ENCODE measurements at places on chromosomes 1 and 21.
A peak's percentile ranks its signal among the peaks of the same experiment; 100 is the strongest.

GRCh38 chr1:204773246-204773645, 87.7 kb upstream of the LRRN2 start:
- H3K4me3 ChIP-seq: no peak overlapping the region
- no peak overlapping the region for H3K27ac ChIP-seq
- no peaks in the 10 kb centered on the region for H3K4me1 ChIP-seq
- DNase-seq: no peak
- peaks cover 41% of the 10 kb centered on the region for H3K27me3 ChIP-seq
- no peaks in the 10 kb centered on the region for H3K36me3 ChIP-seq

DNA sequence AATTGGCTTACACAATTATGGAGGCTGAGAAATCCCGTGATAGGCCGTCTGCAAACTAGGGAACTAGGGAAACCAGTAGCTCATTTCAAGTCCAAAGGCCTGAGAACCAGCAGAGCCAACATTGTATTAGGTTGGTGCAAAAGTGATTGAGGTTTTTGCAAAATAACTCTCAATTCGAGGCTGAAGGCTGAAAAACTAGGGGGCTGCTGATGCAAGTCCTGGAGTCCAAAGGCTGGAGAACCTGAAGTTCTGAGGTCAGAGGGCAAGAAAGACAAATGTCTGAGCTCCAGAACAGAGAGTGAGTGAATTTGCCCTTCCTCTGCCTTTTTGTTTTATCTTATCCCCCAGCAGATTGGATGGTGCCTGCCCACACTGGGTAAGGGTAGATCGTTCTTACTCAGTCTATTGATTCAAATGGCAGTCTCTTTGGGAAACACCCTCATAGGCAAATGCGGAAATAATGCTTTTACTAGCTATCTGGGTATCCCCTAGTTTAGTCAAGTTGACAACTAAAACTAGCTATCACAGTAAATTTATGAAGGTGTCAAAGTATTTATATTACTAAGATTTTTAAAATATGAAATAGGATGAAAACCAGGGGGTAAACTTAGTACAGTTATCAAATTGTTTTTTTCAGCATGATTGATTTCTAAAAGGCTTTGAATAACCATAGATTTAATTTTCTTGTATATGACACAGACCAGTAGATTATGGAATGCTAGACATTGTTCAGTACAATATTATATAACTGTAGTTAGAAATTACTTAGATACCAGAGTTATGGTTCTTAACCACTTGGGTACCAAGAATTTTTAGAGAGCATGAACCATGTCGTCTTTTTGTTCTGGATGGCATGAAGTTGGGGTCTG, 15.4 kb downstream of the RABGAP1L start:
- no peak overlapping the region for H3K27ac ChIP-seq
- no peaks in the 10 kb centered on the region for H3K27me3 ChIP-seq
- no peak for DNase-seq
- H3K36me3 ChIP-seq: no peaks in the 10 kb centered on the region
- H3K4me3 ChIP-seq: no peak overlapping the region
- no peaks in the 10 kb centered on the region for H3K4me1 ChIP-seq

DNA sequence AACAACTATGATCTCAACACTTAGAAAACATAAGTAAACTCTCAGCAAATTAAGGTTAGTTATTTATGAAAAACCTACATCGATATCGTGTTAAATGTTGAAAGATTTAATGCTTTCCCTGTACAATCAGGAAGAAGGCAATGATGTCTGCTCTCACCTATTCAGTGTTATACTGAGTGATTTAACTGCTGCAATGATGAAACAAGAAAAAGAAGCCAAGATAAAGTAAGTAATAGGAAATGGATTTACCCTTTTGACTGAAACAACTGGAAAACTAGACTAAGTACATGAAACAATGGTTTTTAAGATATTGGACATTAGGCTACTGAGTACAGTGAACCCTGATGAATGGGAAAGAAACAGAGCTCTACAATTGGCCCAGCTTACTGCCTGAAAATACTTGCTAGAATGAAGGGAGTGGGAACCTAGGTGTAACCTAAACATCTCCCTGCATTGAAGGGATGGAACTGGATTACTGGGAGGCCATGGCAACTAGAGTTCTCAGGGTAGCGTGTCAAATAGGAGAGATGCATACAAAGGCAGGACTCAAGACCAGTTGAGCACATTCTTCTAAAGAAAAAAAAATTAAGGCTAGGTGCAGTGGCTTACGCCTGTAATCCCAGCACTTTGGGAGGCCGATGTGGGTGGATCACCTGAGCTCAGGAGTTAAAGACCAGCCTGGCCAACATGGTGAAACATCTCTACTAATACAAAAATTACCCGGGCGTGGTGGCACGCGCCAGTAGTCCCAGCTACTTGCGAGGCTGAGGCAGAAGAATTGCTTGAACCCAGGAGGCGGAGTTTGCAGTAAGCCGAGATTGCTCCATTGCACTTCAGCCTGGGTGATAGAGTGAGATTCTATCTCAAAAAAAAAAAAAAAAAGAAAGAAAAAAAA, 37.3 kb downstream of the SNRPE start:
- no peak overlapping the region for H3K27ac ChIP-seq
- H3K36me3 ChIP-seq: no peaks in the 10 kb centered on the region
- no peaks in the 10 kb centered on the region for H3K27me3 ChIP-seq
- H3K4me3 ChIP-seq: no peak overlapping the region

- H3K4me3 ChIP-seq: no peak overlapping the region
- DNase-seq: no peak
- peaks cover 15% of the 10 kb centered on the region for H3K36me3 ChIP-seq
- H3K4me1 ChIP-seq: no peaks in the 10 kb centered on the region
- no peaks in the 10 kb centered on the region for H3K27me3 ChIP-seq
Measured at GRCh38 chr1:224256640-224257039, 73.3 kb downstream of the NVL start.

DNA sequence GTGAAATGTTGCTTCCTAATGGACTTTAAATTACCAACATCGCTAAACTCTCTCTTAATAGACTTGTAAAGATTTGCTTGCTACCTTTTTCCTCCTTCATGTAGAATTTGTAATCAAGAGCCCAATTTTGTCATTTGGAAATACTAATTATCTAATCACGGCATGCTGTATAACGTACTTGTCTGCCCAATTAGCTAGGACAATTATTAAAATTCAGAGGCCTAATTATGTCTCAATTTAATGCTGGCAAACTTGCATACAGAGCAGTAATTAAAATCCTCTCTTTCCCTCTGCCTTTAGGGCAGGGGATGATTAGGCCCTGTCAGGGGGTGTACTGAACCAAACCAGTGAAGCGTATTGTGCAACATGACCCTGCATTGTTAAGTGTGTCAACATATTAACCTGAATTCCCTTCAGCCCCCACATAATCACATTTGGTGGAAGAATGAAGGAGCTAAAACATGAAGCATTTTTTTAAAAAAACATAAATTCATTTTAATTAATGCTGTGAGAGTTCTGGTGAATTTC, 137.4 kb upstream of the BARHL2 start:
- H3K36me3 ChIP-seq: no peaks in the 10 kb centered on the region
- no peak overlapping the region for H3K27ac ChIP-seq
- H3K27me3 ChIP-seq: no peaks in the 10 kb centered on the region
- peaks cover 18% of the 10 kb centered on the region for H3K4me1 ChIP-seq

DNA sequence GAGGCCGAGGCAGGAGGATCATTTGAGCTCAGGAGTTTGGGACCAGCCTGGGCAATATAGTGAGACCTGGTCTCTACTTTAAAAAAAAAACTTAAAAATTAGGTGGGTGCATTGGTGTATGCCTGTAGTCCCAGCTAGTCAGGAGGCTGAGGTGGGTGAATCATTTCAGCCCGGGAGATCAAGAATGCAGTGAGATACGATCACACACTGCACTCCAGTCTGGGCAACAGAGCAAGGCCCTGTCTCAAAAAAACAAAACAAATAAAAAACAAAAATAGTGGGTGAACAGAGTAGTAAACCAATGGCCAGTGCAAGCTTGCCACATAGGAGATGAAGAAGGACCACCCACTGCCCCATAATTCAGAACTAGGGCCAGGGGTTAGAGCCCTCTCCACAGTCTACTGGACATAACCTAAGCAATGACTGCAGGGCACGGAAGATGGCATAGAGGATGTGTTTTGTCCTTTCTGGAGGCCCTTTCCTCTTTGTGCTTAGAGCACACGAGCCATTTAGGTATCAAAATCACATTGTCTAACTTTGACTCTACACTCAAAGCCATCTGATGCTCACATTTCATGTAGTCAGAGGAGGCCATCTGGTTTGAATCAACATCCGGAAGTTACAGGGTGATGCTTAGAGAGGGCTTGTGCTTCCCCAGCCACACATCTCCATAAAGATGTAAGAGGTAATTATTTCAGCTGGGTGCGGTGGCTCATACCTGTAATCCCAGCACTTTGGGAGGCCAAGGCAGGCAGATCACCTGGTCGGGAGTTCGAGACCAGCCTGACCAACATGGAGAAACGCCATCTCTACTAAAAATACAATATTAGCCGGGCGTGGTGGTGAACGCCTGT, 12.6 kb downstream of the CD2 start:
- no peak for DNase-seq
- H3K4me3 ChIP-seq: no peak overlapping the region
- no peaks in the 10 kb centered on the region for H3K36me3 ChIP-seq
- no peak overlapping the region for H3K27ac ChIP-seq
- H3K27me3 ChIP-seq: no peaks in the 10 kb centered on the region

GRCh38 chr1:150550222-150551050, 1.2 kb downstream of the ADAMTSL4 start:
- H3K36me3 ChIP-seq: peaks cover 12% of the 10 kb centered on the region
- peak overlapping the region; percentile 59 for H3K4me3 ChIP-seq
- no peak for DNase-seq
- peaks cover 44% of the 10 kb centered on the region for H3K4me1 ChIP-seq
- peak overlapping the region; percentile 97 for H3K27ac ChIP-seq
- no peaks in the 10 kb centered on the region for H3K27me3 ChIP-seq

- no peak overlapping the region for H3K4me3 ChIP-seq
- H3K27me3 ChIP-seq: no peaks in the 10 kb centered on the region
- peak; percentile 64 for DNase-seq
- no peaks in the 10 kb centered on the region for H3K36me3 ChIP-seq
- H3K27ac ChIP-seq: no peak overlapping the region
Measured at GRCh38 chr21:44838039-44838895, 20.4 kb upstream of the SUMO3 start.

- no peaks in the 10 kb centered on the region for H3K36me3 ChIP-seq
- no peak for DNase-seq
- peaks cover 11% of the 10 kb centered on the region for H3K4me1 ChIP-seq
- no peak overlapping the region for H3K4me3 ChIP-seq
- no peak overlapping the region for H3K27ac ChIP-seq
Measured at GRCh38 chr1:212070720-212071302, 35.3 kb downstream of the DTL start.

DNA sequence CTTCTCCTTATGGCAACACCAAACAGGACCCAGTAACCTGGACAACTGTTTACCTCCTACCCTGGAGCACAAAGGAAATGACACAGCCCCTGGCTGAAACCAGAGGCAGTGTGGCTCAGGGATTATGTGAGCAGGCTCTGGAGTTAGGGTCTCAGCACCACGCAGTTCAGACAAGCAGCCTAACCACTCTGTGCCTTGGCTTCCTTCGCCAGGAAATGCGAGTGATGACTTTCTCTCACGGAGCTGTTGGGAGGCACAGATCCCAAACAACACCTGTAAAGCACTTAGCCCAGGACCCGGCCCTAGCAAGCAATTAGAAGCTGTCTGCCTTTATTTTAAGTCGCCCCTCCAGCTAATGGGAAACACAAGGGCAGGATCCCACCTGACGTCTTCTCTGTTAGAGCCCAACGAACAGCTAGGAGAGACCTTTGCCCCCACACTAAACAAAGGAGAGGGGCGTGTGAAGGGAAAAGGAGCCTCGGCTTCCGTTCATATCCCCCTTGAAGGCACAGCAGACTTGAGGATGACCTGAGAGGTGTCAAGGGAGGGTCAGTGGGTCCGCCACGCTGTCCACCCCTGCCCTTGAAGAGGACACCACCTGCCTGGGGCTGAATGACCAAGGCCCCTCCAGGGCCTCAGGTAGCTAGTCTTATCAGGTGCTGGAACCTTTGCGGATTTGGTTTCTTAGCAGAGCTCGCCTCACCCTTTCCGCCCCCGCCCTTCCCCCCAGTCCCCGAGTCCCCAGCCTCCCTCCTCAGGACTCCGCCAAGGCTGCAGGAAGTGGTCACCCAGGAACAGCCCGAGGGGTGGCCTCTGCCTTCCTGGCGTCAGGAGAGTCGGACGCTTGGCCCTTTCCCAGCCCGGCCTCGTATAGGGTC, 860 bp downstream of the TMEM63A start:
- H3K4me1 ChIP-seq: peaks cover 46% of the 10 kb centered on the region
- peak overlapping the region; percentile 87 for H3K27ac ChIP-seq
- peaks cover 1% of the 10 kb centered on the region for H3K36me3 ChIP-seq
- DNase-seq: peak; percentile 88
- no peaks in the 10 kb centered on the region for H3K27me3 ChIP-seq

GRCh38 chr1:101474039-101474665, 237.3 kb downstream of the S1PR1 start:
- no peaks in the 10 kb centered on the region for H3K27me3 ChIP-seq
- H3K27ac ChIP-seq: no peak overlapping the region
- no peak overlapping the region for H3K4me3 ChIP-seq
- H3K36me3 ChIP-seq: no peaks in the 10 kb centered on the region

DNA sequence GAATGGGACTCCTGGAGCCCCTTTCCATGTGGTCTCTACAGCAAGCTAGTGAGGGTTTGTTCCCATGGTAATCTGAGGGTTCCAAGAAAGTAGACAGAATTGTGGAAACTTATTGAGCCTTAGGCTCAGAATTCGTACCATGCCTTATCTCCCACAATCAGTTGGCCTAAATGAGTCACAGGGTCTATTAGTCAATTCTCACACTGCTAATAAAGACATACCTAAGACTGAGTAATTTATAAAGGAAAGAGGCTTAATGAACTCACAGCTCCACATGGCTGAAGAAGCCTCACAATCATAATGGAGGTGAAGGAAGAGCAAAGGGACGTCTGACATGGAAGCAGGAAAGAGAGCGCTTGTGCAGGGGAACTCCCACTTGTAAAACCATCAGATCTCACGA, 106.6 kb upstream of the CXADR start:
- H3K27me3 ChIP-seq: no peaks in the 10 kb centered on the region
- DNase-seq: no peak
- H3K4me3 ChIP-seq: no peak overlapping the region
- no peaks in the 10 kb centered on the region for H3K36me3 ChIP-seq

DNA sequence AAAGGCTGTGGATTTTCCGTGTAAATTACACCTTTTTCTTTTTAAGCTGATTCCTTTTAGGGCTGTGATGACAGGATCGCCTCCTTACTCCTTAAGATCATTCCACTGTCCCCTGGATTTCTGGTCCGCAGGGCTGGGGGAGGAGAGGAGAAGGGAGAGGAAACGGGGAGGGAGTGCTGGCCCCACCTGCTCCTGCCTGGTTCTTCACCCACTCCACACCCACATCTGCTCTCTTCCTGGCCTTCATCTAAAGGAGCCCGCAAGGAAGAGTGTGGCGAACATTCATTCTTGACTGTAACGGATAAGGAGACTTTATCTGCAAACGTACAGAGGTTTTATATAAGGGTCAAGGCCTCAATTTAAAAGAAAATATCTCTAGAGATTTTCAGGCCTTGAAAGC, 242.0 kb downstream of the RHOU start:
- no peaks in the 10 kb centered on the region for H3K27me3 ChIP-seq
- no peak for DNase-seq
- no peak overlapping the region for H3K4me3 ChIP-seq
- no peak overlapping the region for H3K27ac ChIP-seq
- H3K4me1 ChIP-seq: peaks cover 11% of the 10 kb centered on the region

GRCh38 chr1:165717918-165718515, 19.7 kb upstream of the ALDH9A1 start:
- no peaks in the 10 kb centered on the region for H3K36me3 ChIP-seq
- H3K27me3 ChIP-seq: no peaks in the 10 kb centered on the region
- DNase-seq: no peak
- no peaks in the 10 kb centered on the region for H3K4me1 ChIP-seq
- no peak overlapping the region for H3K4me3 ChIP-seq

- no peaks in the 10 kb centered on the region for H3K36me3 ChIP-seq
- no peak overlapping the region for H3K27ac ChIP-seq
- H3K27me3 ChIP-seq: no peaks in the 10 kb centered on the region
- H3K4me1 ChIP-seq: peaks cover 4% of the 10 kb centered on the region
Measured at GRCh38 chr1:245160288-245160687, 5.5 kb downstream of the KIF26B start.

All from tibial artery (tissue), 4 donors.